ENCODE measurements at places on chromosomes 13 and 19.

GRCh38 chr13:75813323-75813722 lies 177.2 kb downstream of the LMO7 start:
- no peak for DNase-seq

- DNase-seq, result no peak
These were observed 4.2 kb upstream of the SPC24 start for GRCh38 chr19:11159598-11160439.

- no peak for DNase-seq
These were observed 32.0 kb downstream of the RUBCNL start for GRCh38 chr13:46355088-46355468.

DNA sequence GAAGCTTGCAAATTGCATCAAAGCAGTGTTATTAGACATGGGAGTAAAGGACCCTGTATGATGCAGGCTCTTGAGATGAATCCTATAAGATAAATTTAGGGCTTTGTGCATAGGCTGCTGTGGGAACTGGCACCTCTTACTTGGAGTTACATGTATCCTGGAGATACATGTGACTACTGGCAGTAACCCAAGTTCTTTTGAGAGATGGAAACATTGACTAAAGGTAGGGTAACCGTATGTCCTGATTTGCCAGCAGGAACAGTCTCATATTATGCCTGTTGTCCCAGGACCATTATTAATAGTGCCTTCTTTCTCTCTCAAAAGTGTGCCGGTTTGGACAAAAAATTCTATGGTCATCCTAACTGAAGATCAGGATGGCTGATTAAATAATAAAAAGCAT lies 195.4 kb downstream of the LACC1 start:
- DNase-seq, result no peak

GRCh38 chr19:38702278-38702677 lies 42.0 kb downstream of the CAPN12 start:
- no peak for DNase-seq

GRCh38 chr13:57470491-57470890 lies 161.1 kb upstream of the PCDH17 start:
- no peak for DNase-seq

DNA sequence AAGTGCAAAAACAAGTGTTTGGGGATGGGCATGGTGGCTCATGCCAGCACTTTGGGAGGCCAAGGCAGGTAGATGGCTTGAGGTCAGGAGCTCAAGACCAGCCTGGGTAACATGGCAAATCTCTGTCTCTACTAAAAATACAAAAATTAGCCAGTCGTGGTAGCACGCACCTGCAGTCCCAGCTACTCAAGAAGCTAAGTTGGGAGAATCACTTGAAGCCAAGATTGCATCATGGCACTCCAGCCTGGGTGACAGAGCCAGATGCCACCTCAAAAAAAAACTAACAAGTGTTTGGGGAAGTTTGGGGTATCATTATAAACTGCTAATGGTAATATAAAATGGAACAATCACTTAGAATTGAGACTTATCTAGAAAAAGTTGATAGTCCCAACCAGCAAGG lies 24.6 kb downstream of the XPO4 start:
- no peak for DNase-seq

- DNase-seq, result peak; percentile 22
These were observed 15.3 kb downstream of the TTYH1 start for GRCh38 chr19:54430306-54431254.

- no peak for DNase-seq
These were observed 49.5 kb upstream of the PCDH17 start for GRCh38 chr13:57582032-57582431.

GRCh38 chr13:106640515-106640914 lies 72.6 kb upstream of the ARGLU1 start:
- no peak for DNase-seq

DNA sequence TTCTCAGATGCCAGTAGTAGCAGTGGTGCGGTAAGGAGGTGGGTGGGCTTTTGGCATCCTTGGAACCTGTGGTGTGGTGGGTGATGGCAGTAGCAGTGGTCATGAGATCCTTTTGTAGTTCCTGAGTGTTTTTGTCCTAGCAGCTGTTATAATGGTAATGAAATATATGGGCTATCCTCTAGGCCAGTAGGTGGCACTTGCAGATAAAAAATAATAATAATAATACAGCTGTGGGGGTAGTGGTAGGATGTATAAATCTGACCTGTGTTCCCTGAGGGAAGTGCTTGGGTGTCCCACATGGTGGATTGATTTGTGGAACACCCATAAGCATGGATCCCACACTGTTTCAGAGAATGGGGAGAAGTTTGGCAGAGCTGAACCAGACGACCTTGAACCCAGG lies 334.0 kb downstream of the SLITRK5 start:
- DNase-seq, result no peak

GRCh38 chr19:50269653-50270052 lies 59.5 kb downstream of the KCNC3 start:
- no peak for DNase-seq

DNA sequence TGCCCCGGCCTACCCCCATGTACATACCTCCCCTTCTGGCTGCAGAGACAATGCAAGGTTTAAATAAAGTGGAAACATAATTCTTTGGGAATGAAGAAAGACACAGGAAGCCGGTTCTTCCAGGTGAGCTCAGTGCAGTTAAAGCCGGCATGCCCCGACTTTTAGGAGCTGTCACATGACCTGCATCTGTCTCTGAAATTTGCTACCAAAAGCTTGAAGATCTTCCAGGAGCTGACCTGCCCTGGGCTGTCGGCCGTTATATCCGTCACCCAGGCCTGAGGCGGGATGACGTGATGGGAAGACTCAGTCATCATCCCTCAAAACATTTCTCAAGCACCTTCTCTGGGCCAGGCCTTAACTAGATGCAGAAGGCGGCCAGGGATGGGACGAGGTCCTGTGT lies 10.3 kb downstream of the RAB8A start:
- DNase-seq, result no peak

DNA sequence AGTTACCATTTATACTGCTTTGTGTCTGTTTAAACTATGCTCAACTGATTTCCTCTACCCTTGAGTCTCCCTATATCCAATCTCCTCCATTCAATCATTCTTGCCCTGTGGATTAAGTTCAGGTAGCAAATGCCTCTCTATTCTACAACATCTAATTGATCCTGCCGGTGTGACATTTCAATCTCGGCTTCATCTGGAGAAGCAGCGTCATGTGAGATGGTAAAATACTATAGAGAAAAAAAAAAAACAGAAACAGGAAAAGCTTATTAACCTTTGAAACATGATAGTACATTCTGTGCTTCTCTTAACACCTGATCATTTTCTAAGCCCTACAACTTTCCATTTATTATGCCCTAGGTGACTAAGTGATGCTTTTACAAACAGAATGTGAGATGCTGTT lies 89.4 kb downstream of the KCTD12 start:
- no peak for DNase-seq

- no peak for DNase-seq
These were observed 511.9 kb upstream of the KLF12 start for GRCh38 chr13:74646091-74646490.

GRCh38 chr19:48451624-48452023 lies 3.8 kb upstream of the KCNJ14 start:
- DNase-seq, result no peak

- DNase-seq, result no peak
These were observed 94.1 kb downstream of the RNASEH2B start for GRCh38 chr13:51003642-51004041.

- no peak for DNase-seq
These were observed 32.2 kb downstream of the RCBTB2 start for GRCh38 chr13:48500652-48501197.

- DNase-seq, result peak; percentile 67
These were observed 2.9 kb downstream of the CILP2 start for GRCh38 chr19:19540715-19541515.

- DNase-seq, result no peak
These were observed 19.5 kb downstream of the NUFIP1 start for GRCh38 chr13:44969551-44970484.

DNA sequence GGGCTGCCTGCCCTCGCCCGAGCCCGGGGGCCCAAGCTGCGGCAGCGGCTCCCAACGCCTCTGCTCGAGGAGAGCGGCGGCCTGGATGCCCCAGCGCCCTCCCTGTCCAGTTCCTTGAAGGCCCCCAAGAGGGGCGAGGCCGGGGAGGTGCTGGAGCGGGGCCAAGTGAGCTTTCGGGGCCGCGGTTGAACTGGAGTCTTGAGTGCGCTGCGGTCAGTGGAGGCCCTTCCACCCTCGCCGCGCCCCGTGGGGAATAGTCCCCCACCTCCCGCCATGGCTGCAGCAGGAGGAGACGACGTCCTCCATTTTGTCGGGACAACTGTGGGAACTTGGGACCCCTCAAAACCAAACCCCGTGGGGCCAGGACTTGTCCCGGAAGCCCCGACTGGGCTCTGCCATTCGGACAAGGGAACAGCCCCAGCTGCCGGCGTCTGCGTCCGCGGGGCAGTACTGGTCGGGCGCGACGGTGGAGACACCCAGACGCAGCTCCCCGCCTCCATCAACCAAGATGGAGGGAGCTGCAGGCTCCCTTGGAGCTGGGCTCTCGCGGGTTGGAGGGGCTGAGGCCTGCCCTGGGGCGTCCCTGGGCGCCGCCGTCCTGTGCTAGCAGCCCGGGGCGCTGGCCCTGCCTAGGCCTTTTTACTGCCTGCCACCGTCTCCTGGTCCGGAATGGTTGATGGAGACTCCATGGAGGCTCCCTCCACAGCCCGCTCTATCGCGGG lies 736 bp upstream of the ZMYM5 start:
- DNase-seq, result peak; percentile 56

DNA sequence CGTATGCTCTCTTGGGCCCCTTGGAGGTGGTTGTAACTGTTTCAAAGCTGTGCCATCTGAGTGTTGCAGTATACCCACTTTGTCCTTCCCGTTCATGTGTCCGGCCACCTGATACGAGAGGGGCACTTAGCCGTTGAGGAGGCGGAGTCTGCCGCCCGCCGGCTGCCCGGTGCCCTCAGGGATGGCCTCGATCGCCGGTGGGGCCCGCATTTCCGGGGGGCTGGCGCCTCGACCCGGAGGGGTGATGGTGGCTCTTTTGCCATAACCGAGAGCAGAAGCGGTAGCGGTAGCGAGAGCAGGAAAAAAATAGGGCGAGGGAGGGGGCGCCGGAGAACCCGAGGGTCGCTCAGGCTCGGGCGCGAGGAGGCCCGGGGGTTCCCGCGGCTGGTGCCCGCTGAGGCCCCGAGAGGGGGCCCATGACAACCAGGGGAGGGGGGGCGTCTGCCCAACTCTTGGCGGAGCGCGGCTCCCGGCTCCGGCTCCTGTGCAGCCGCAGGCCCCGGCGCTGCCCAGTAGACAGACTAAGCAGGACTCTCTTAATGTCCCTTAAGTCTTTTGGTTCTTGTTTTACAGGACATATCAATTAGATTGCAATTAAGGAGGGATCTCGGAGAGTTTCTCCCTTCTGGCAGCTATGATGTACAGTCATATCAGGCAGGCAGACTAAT lies 342.7 kb upstream of the SGCG start:
- DNase-seq, result no peak

- no peak for DNase-seq
These were observed 41.9 kb downstream of the ADPRHL1 start for GRCh38 chr13:113411216-113412023.

GRCh38 chr13:77359171-77359570 lies 32.3 kb upstream of the MYCBP2 start:
- no peak for DNase-seq

DNA sequence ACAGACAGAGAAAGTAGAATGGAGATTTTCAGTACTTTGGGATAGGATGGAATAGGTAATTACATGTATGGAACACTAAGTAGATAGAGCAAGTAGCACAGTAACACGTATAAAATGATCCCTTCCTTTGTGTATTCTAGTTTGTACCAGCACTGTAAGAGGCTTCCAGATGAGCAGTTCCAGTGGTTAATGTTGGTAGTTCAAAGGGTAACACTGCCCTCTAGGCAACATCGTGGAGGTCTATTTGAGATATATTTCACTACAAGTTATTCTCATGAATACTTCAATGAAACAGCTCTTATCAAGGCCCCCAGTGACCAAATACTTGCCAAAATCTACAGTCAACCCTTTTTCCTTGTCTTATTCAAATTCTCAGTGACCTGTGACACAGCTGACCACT lies 13.5 kb upstream of the ZNF563 start:
- DNase-seq, result no peak

GRCh38 chr19:8116437-8117293 lies 32.7 kb downstream of the FBN3 start:
- DNase-seq, result no peak

- DNase-seq, result peak; percentile 46
These were observed 5.7 kb downstream of the JAK3 start for GRCh38 chr19:17841810-17842662.

All from activated T-helper 1 cell treated with anti-CD3 and anti-CD28 coated beads, Interleukin-12 subunit alpha, Interleukin-12 subunit beta, Interleukin-2, Interleukin-4 antibody, amounts not matched to agents 30 ng/mL and 10 ng/mL and 1 ng/mL, durations not matched to agents 14 hours and 24 hours and 36 hours (primary cell).